T-helper 2 cell (primary cell): ENCODE measurements at places on chromosomes 5 and 9.

- DNase-seq = no peak
Observed at GRCh38 chr5:9733486-9733885, 103.3 kb upstream of the TAS2R1 start.

GRCh38 chr5:14178671-14179211, 35.6 kb downstream of the TRIO start:
- DNase-seq = no peak

- DNase-seq = no peak
Observed at GRCh38 chr5:178361657-178362445, 129.2 kb upstream of the PHYKPL start.

DNA sequence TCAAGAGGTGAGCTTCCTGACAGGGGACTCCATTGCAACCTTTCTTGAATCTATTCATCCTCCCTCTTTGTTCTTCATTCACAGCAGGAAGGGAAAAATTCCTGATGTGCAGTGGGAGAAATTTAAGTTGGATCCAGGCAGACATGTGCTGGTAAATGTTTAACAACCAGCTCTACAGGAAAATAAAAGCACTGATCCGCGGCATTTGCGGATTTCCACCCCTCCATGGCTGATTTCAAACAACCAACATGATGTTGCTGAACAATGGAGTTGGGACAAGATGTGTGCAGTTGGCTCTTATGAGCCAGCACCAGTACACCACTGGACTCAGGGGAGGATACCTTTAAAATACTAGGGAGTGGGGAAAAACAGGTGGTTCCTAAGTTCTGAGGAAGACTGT, 47.0 kb downstream of the SPRY4 start:
- DNase-seq = no peak

- no peak for DNase-seq
Observed at GRCh38 chr5:177434942-177435738, 8.7 kb downstream of the GRK6 start.

DNA sequence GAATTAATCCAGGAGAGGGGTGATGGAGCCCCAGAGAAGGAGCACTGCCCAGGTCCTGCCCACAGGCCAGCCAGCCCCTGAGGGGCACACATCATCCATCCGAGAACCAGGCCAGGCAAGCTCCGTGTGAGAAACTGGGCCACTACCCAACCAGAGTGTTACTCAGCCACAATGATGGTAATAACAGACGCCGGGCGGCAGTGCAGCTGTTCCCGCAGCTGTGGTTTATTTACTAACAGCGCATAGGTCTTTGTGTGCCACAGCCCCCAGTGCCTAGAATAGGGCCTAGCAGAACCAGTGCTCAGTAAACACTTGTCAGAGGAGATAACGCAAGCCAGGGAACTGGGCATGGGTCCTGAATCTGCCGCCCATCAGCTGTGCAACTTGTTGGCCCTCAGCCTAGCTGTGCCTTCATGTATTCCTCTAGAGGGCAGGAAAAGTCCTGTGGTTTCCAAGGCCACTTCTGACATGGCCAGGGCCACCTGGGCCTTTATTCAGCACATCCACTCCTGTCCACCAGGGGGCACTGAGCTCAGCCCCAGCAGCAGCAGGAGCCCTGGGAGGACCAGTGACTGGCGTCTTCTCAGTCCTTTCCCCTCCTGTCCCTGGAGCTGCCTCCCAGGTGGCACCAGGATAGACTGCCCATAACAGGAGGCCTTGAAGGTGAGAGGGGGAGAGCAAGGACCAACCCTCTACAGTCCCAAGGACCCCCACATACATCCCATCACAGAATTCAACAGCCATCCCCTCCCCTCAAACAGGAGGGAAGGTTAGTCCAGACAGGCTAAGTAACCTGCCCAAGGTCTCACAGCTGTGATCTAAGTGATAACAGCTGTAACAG, 2.1 kb downstream of the MXD3 start:
- DNase-seq = peak; percentile 67

GRCh38 chr5:27311544-27311943, 273.2 kb upstream of the CDH9 start:
- no peak for DNase-seq

- DNase-seq = no peak
Observed at GRCh38 chr9:116990592-116990991, 303.5 kb downstream of the TRIM32 start.

GRCh38 chr9:133943781-133944745, 48.1 kb downstream of the VAV2 start:
- DNase-seq = no peak

DNA sequence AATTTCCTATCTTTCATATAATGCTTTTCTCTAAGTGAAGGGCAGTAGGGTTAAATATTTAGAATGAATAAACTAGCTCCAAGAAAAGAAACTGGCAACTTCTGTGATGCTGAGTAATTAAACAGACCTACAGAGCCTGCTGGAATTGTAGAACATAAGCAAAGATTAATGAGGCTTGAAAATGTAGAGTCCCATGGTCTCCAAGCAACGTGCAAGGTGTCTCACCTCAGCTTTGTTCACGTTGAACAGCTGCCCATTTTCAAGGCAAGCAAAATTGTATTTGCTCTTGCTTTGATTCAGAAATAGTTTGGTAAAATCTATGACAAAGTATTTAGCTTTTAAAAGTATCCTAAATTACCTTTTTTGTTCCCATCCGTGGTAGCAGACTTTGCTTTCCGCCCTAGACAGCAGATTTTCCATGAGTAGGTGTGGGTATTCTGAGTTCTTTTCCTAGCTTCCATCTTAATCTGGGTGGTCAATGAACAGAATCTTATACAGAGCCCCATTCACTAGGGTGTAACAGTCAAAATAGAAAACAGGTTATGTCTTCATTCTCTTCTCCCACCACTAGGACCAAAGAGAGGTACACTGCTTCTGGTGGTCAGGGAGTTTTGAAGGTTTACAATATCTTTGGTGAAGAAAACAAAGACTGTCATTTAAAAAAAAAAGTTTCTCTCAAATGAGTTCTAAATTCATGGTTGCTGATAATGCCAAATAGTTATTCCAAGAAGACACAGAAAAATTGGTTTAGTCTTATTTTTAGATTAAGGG, 52.1 kb upstream of the TYRP1 start:
- no peak for DNase-seq

DNA sequence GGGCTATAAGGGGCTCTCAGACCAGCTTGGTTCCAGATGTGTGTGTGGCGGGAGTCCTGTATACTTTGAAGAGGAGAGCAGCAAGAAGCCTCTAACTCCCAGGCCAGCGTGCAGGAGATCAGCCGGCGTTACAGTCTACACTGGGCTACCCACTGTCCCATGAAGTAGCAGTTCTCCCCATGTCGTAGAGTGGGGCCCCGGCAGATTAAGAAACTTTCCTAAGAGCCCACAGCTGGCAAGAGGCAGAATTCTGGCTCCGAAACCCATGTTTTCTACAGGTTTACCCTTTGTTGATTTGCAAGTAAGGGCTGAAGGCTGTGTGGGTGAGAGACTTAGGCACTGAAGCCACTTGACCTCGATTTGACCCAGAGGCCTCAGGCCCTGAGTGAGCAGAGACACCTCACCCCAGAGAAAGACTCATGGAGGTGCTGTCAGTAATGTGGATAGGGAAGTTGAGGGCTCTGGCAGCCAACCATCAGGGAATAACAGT, 881 bp upstream of the B4GALT1 start:
- no peak for DNase-seq

- DNase-seq = no peak
Observed at GRCh38 chr5:171610686-171611085, 174.9 kb upstream of the SMIM23 start.
